ENCODE measurements at places on chromosomes 12 and 14.

DNA sequence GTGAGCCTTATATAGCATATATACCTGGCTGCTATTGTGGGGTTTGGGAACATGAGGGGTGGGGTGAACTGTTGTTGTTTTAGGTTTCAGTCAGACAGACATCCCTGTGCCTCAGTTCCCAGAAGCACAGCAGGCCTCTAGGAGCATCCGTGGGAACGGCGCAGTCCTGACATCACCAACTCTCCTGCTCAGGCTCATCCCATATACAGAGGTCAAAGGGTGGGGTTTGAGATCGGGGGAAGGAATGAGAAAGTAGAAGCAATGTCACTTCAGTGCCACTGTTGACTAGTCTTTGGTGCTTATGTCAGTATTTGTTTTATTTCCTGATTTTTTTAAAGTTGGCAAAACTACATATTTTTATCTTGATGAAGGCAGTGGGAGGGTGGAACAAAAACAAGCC lies 43.1 kb upstream of the A2ML1 start:
- no peak for DNase-seq

DNA sequence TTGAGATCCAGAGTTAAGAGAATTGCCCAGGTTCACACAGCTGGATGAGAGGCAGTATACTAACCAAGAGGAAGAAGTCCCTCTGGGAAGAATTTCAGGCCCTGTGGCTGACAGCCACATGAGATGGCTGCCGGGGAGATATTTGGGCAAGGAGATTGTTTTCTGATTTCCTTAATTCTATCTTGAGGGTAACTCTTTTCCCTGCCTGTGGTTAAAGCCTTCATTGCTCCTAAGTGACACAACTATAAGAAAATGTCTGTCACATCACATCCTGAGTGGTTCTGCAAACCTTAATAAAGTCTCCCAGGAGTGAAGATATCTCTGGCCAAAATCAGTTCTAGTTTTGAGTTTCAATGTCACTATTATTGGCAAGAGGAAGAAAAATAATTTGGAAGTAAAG lies 9.6 kb downstream of the ARHGDIB start:
- DNase-seq = no peak

DNA sequence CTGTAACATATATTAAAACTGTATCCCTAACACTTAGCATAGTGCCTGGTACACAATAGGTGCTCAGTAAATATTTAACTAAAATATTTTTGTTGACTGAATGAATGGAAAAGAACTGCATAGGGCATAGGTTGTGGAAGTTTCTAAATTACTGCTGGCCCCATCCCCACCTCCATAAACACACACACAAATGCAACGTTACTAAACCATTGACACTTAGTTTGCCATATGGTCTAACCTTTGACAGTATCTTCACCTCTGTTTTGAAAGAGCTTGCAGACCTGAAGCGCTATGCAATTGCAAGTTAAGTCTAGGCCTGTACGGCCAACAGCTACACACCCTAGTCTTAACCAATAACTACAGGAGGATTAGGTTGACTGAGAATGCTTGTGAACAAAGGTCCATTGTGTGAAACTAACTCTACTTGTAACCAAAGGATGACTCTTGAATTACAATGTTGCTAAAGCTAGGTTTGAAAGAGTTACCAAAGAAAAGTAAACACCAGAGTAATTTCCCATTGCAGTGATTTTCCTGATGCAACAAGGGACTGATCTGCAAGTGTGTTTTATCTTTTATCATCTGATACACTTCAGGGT lies 924 bp upstream of the MANSC1 start:
- no peak for DNase-seq

DNA sequence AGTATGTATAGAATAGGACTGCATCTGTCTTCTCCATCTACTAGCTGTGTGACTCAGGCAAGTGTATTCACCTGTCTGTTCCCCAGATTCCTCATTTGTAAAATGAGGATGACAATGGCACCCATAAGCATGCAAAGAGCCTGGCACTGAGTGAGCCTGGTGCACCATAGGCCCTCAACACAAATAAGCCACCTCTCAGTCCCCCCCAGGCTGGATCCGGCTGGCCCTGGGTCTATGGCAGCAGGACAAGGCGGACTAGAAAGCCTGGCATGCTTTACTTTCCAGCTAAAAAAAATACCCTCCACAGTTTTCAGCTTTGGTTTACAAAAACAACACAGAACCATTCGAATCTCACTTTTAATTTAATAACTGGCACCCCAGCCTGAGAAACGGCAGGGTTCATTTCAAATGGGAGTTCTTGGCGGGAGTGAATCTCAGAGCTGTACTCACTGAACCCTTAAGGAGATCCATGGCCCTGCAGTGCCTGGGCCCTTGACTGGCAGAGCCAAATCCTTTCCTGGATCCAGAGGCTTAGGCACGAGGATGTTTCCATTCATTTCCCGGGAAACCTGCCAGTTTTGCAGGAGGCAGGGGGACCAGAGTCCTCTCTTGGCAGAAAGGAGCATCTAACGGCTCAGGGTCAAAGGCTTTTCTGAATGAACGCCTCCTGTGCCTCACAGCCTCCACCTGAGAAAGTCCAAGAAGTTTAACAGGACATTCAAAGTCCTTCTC lies 17.7 kb downstream of the SYNE3 start:
- no peak for DNase-seq

DNA sequence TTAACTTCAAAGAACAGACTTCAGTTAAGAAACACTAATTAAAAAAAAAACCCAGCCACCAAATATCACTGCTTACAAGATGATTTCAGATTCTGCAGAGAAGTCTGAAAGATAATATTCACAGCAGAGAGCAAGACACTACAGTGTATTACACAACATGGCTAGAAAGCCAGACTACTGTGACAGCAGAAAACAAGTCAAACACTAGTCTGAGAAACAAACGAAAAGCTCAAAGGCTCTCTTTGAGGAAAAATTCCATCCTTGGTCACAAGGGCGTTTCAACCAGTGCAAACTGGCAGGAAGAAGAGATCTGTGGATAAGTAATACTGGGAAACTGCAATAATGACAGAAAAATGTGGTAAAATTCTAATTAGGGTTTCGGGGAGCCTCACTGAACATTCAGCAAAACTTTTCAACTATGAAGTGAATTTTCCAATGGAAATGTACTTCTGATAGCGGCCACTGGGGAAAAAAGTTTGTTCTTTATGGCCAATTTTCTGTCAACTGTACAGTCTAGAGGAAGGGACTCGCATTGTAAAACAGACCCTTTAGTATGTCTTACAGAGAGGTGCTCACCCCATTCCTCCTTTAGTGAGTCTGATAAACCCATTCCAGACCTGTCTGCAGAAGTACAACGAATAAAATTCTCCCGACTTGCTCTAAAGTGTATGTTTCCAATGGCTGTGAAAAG lies 50.4 kb downstream of the ACADS start:
- no peak for DNase-seq

DNA sequence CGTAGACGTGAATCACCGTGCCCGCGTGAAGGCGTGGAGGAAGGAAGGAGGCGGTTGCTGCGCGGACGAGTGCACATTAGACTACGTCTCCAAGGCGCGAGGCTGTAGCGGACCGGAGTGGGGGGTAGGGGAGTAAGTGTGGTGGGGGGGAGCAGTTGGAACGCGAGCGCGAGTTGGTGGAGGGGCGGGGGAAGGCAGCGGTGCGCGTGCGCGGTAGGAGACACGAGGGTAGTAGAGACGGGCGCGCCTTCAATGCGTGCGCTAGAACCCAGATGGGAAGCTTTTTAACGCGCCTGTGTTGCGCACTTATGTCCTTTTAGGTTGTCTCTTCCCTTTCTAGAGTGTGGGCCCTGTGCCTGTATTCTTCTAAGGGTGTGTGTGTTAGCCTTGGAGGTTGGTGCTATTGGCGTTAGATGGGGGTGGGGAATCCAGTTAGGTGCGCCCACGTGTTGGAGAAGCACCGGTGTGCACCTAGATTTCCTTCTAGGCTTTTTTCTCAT lies 604 bp downstream of the EIF4B start:
- DNase-seq = peak; percentile 88

- DNase-seq = no peak
Observed at GRCh38 chr12:51763743-51764142, 84.8 kb downstream of the FIGNL2 start.

GRCh38 chr12:112303004-112303403 lies 79.2 kb downstream of the HECTD4 start:
- no peak for DNase-seq

- DNase-seq = no peak
Observed at GRCh38 chr14:104521816-104522745, 57.5 kb upstream of the C14orf180 start.

DNA sequence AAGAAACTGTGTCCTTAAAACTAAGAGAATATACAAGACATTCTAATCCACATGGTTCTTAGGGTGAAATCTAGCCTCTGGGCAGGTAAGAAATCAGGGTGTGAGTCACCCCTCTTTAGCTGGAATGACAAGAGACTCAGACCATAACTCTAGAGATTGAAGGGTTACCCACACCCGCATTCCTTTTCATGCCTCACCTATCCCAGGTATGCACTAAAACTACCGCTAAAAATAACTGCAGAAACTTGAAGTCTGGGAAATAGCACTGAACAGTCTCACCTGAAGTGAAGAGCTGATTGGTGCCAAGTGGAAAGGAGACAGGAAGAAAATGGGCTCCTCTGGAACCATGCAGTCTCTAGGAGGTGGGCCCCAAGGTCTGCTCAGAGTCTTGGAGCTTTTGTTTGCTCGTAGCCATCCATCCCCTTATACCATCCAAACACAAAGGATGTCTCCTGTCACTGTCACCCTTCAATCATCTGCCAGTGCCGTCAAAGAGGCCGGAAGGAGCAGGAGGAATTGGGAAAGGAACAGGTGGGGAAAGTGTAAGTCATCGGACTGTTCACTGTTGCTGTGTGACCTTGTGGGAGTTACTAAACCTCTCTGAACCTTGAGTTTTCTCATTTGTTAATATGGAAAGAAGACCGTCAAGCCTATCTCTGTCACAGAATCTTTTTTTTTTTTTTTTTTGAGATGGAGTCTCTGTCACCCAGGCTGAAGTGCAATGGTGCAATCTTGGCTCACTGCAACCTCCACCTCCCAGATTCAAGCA lies 22.4 kb downstream of the DDX47 start:
- DNase-seq = no peak

GRCh38 chr14:64760146-64760755 lies 56.0 kb downstream of the PLEKHG3 start:
- DNase-seq = peak; percentile 86

DNA sequence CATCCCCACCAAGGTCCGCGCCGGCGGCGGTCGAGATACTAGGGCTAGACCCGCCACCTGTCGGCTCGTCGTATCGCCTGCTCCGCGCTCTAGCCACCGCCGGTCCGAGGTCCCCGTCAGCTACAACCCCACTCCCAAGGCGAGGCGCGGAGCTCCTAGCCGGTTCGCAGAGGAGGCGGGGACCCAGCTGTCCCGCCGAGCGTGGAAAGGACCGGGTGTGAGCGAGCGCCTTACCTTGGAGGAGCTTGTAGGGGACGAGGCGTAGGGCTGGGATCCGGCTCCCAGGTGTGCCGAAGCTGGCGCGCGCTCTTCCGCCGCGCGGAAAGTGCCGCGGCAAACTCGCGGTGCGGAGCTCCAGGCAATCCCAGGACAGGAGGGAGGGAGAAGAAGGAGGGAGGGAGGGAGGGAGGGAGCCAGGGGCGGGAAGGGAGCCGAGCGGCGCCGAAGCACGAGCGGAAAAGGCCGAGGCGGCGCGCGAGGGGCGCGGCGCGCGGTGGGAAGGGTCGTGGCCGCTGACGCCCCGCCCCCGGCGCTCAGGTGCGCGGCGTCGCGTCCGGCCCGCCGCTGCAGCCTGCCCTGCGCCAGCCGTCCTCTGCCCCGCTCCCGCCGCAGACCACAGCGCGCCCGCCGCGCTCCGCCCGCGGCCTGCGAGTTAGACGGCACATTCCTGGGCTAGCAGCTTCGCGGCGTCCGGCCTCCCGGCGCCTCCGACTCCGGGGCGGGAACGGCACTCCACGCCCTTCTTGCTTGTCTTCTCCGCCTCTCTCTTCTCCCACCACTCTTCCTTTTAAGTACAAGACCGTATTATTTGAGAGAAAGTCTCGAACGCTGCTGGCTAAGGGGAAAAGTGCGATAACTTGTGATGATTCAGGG lies at the start of gene PAWR:
TSS of gene PAWR (minus strand) at position 327 of the 873 bp plus-strand sequence. CDS start 720 bp downstream, outside the sequence.
- peak; percentile 78 for DNase-seq

- DNase-seq = no peak
Observed at GRCh38 chr14:104739546-104740516, 13.1 kb upstream of the SIVA1 start.

GRCh38 chr12:18723752-18724151 lies 14.1 kb downstream of the PLCZ1 start:
- DNase-seq = no peak

- no peak for DNase-seq
Observed at GRCh38 chr12:69401940-69402339, 42.4 kb downstream of the YEATS4 start.

GRCh38 chr12:98745578-98746391 lies 100.7 kb downstream of the APAF1 start:
- DNase-seq = no peak

- no peak for DNase-seq
Observed at GRCh38 chr12:71665090-71665463, 976 bp downstream of the THAP2 start.

DNA sequence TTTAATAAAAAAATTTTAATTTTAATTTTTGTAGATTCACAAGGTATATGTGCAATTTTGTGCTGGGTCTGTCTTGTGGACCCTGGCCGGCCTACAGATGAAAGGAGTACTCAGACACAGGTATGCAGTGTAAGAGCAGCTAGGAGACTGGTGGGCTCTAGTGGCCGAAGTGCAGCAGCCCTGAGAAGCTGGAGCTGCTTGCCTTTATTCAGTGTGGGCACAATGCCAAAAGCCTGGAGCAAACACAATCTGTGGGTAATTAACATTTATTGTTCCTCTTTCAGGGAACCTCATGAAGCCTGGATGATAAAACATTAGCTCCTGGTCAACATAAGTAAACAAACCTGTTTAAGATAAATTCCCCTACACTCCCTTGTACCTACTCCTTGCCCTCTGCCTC lies 135.7 kb upstream of the SEL1L start:
- no peak for DNase-seq

- no peak for DNase-seq
Observed at GRCh38 chr14:104863131-104863862, 1.8 kb upstream of the CEP170B start.

DNA sequence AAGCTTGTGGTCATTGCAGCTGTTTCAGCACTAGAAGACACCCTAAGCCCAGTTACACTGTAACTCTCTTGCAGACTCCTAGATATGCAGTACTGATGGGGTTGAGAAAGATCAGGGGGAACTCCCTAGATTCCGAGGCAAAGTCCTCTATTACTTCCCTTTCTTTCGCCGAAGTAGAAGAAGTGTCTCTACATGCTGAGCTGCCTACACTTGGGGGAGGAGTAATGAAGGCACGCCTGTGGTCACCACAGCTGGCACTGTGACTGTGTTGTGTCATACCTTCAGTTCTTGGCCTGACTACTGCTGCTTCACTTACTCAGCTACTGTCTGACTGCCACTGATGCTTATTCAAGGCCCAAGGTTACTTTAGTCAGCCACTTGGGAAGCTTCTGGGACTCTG lies 35.1 kb upstream of the RPL10L start:
- DNase-seq = no peak

GRCh38 chr14:105094193-105094907 lies 29.1 kb upstream of the GPR132 start:
- DNase-seq = no peak
